Pancreas (tissue), 10 donors: ENCODE measurements at places on chromosomes 7 and 10. TPM values are rescaled to one million over a fixed set of nuclear protein-coding genes. Genes with fewer than 3 reads are reported as not detected.

GRCh38 chr10:6102128-6102527 is 13.3 kb downstream of the RBM17 start:
- no peak for DNase-seq

- DNase-seq, result no peak
Measured at GRCh38 chr10:125462845-125463244, 220.1 kb downstream of the TEX36 start.

DNA sequence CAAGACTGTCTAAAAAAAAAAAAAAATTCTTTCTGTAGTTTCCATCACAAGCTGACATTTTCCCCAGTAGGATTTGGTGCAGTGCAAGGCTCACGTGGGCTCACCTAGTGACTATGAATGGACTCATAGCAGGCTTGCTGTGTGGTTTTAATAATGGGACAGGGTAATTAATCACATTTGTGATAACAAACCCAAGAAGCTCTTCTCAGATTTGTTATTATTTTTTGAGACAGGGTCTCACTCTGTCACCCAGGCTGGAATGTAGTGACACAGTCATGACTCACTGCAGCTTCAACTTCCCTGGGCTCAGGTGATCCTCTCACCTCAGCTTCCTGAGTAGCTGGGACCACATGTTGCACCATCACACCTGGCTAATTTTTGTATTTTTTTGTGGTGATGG is 40.0 kb downstream of the NACAD start:
- DNase-seq, result no peak

- no peak for DNase-seq
Measured at GRCh38 chr7:102080434-102081243, 206.0 kb upstream of the SH2B2 start.

- DNase-seq, result no peak
Measured at GRCh38 chr7:93620057-93620456, 45.5 kb upstream of the CALCR start.

DNA sequence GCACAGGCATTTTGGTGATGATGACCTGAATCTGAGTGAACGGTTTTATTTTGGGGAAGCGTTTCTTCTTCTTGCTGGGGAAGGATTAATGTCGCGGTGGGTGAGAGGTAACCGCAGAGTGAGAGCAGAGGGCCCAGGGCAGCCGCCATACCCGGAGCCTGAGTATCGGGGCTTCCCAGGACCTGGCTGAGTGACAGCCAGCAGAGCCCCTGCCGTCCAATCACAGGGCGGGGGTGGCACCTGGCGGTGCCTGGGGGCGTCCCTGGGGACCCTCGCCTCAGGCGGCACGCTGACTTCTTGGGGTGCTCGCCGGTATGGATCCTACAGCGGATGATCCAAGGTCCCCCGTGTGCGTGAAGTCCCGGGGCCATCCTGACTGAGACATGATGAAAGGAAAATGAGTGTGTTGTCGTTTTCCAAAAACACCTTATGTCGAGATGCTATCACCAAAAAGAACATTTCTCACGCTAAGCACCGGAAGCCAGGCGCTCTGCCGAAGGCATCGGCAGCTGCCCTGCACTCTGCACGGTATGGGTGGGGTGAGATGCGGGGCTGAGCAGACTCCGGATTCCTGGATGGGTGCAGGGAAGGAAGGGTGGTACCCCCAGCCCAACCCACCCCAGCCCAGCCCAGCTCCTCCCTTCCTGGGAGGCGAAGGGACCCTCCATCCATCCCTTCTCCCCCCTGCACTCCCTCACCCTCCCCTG is 227.9 kb upstream of the SHH start:
- DNase-seq, result no peak

DNA sequence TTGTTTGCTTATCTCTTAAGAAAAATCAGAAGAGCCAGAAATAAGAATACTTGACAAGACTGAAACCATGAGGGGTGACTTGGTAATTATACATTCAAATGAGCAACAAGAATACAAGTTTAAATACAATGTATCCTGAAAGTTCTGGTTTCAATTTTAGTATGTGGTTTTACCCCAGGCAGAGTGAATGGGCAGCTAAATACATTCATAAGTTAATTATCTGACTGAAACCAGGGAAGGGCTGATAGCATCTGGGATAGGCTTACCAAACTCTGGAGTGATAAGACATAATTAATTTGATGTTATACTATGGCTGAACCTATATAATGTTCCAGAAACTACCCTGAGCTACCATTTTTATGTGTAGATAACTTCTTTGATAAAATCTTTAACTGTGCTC is 252.2 kb upstream of the PLXNA4 start:
- DNase-seq, result no peak

GRCh38 chr7:135178364-135178763 is 7.9 kb upstream of the CYREN start:
- DNase-seq, result no peak

DNA sequence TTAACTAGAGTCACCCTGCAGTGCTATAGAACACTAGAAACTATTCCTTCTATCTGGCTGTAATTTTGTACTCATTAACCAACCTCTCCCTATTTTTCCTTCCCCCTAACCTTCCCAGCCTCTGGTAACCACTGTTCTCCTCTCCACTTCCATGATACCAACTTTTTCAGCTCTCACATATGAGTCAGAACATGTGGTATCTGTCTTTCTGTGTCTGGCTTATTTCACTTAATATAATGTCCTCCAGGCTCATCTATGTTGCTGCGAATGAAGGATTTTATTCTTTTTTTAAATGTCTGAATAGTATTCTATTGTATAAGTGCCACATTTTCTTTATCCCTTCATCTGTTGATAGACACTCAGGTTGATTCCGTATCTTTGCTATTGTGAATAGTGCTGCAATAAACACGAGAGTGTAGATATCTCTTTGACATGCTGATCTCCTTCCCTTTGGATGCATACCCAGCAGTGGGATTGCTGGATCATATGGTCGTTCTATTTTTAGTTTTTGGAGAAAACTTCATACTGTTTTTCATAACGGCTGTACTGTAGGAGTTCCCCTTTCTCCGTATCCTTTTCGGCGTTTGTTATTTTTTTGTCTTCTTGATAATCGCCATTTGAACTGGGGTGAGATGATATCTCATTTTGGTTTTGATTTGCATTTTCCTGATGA is 101.4 kb downstream of the FAM107B start:
- DNase-seq, result no peak

GRCh38 chr7:132666071-132666773 is 90.0 kb upstream of the PLXNA4 start:
- DNase-seq, result no peak

GRCh38 chr10:119496273-119496672 is 46.2 kb downstream of the RGS10 start:
- DNase-seq, result no peak

GRCh38 chr7:41134300-41135255 is 568.3 kb downstream of the INHBA start:
- DNase-seq, result no peak

- DNase-seq, result no peak
Measured at GRCh38 chr7:5774136-5774535, 7.3 kb downstream of the RNF216 start.

- no peak for DNase-seq
Measured at GRCh38 chr7:120992272-120992964, 3.9 kb downstream of the CPED1 start.

DNA sequence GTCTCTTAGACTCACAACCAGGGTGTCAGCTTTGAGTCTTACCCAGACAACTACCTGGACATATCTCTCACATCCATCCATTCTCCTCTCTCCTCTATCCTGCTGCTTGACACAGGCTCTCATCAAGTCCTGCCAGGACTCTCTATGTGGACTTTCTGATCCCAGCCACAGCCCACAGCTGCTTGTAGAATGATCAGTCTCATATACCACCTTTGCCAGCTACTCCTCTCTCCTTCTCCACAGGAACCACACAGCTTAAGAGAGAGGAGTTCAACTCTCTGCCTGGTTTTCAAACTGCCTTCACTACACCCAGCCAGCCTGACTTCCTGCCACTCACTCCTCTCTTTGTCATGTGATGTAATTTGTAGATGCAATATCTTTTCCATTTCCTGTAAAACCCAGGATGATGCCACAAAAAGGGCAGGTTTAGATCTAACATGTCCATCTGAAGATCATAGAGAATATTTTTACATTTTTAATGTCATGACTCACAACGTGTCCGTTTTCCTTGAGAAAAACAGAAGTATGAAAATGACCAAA is 154.0 kb downstream of the RAB11FIP2 start:
- no peak for DNase-seq

- DNase-seq, result no peak
Measured at GRCh38 chr7:102119213-102119651, 167.4 kb upstream of the SH2B2 start.

- peak; percentile 76 for DNase-seq
Measured at GRCh38 chr10:11270135-11270857, 252.6 kb downstream of the CELF2 start.

DNA sequence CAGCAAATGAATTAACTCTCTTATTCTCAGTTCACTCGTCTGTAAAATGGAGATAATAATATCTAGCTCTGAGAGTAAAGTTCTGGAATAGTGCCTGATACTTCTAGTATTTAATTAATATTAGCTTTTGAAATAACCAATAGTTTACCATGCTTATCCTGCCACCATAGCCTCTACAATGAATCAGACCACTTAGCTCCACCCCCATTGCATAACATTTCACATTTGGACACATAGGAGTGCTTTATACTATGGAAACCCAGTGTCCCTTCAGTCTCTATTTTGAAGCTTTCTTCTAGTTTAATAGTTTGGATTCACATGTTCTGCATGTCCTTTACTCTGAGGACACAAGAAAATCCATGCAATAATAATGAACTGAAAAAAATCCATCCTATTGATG is 427.3 kb upstream of the C7orf33 start:
- DNase-seq, result no peak

DNA sequence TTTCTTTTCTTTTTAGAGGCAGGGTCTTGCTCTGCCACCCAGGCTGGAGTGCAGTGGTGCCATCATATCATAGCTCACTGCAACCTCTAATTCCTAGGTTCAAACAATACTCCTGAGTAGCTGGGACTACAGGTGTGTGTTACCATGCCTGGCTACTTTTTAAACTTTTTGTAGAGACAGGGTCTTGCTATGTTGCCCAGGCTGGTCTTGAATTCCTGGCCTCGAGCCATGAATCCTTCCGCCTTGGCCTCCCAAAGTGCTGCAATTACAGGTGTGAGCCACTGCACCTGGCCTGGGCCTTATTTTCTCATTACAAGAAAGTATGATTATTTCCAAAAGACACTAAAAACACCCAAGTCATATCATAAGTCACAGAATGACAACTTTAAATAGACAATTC is 106.6 kb downstream of the CDK6 start:
- no peak for DNase-seq

GRCh38 chr10:94180576-94180975 is 182.2 kb downstream of the NOC3L start:
- no peak for DNase-seq

- DNase-seq, result no peak
Measured at GRCh38 chr10:110600487-110601101, 33.1 kb downstream of the SMC3 start.

- DNase-seq, result no peak
Measured at GRCh38 chr10:70820976-70821750, 5.4 kb downstream of the SGPL1 start.

DNA sequence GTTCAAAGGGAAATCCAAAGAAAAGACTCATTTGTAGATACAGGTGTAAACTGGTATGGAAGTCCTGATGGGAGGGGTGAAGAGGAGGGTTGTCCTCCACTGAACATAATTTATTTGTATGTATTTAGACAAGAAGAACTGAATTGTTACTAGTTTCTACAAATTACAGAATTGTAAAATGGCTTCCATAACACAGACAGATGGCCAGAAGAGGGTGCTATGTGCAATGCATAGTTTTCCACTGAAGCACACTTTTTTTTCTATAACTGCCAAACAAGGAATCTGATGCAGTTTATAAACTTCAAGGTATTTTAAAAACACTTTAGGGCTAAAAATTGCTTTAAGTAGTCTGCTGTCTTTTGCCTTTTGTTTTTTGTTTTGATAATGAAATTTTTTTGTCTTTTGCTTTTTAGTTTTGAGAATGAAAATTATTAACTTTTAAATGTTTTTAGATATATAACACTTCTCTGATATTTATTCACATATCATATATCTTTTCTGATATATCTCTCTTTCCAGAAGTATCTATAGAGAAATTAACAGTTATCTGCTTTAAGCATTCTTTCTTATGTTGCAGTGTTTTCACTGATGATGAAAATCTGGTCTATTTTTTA is 58.5 kb downstream of the PHYHIPL start:
- no peak for DNase-seq

MBL2 gene
- total RNA-seq, result 0.09 TPM

ASB10 gene
- not detected for total RNA-seq

HMX2 gene
- total RNA-seq, result not detected

CUBN gene
- total RNA-seq, result 1.3 TPM

HKDC1 gene
- total RNA-seq, result 9.3 TPM

AGBL3 gene
- total RNA-seq, result 3.2 TPM

PAOX gene
- total RNA-seq, result 4.9 TPM

CPA2 gene
- 5,238 TPM for total RNA-seq

WEE2 gene
- 0.12 TPM for total RNA-seq
